ENCODE measurements at places on chromosomes 4 and X.

DNA sequence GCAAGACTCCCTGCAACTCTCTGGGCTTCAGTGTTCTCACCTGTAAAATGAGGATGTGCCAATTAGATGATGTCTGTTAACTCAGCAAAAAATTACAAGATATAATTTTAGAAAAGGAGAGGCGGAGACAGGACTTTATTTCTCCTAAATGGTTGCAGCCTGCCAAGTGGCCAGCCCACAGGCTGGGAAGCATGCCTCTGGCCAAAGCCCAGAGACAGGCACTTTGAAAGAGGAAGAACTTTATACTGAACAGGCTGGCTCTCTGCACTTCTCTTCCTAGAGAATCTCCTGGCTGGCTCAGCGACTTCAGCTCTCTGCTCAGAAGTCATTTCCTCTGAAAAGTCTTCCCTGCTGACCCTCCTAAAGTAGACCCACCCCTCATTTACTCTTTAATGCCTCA is 3.7 kb downstream of the PRDM5 start:
- DNase-seq = no peak

DNA sequence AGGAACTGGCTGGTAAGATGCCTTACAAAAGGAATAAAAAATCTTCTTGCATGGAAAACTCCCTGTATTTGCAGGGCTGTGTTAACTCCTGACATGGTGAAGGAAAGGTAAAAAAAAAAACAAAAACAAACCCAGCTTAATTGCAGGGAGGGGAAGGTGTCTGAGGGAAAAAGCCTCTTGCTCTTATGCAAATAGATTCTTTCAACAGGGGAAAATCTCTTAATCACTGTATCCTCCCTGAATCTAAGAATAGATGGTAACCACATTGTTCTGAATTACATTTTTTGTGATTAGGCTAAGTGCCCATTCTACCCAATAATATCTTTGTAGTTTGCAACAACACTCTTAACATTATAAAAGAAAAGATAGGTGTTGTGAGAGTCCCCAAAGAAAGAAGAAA is 172.6 kb downstream of the RBM46 start:
- DNase-seq = no peak

GRCh38 chr4:146245246-146245645 is 30.9 kb downstream of the REELD1 start:
- DNase-seq = no peak

DNA sequence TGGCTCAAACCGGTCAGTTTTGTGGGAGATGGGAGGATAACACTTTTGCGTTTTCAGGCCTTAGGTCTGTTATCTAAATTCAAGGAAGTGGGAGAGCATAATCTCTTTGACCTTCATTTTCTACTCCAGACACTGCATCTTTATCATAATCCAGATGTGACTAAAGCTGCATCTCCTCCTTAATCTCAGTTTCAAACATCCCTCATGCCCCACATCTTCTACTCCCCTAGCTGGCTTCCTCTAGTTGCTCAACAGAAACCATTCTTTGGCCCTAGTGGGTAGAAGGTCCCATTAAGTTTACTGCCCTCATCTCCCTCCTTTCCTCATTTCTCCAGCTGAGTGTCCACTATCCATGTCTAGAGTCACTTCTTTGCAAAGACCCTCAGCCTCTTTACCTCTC is 18.8 kb upstream of the RASL11B start:
- no peak for DNase-seq

- DNase-seq = no peak
Observed at GRCh38 chrX:38857736-38858523, 56.7 kb downstream of the MID1IP1 start.

DNA sequence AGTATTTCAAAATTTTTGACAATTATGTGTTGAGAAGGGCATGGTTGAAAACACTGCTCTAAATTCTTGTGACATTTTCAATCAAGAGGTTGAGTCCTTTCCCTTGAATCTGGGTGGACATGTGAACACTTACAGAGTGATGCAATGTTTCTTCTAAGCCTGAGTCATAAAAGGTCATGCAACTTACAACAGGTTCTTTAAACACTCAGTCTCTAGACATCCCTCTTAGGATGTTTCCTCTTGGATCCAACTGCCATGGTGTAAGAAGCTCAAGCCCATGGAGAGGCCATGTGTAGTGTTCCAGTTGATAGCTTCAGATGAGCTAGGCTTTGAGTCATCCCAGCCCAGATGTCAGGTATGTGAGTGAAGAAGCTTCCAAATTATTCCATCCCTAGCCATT is 232.2 kb upstream of the MAOA start:
- no peak for DNase-seq

GRCh38 chr4:106522839-106523238 is 154.3 kb upstream of the GIMD1 start:
- DNase-seq = no peak

DNA sequence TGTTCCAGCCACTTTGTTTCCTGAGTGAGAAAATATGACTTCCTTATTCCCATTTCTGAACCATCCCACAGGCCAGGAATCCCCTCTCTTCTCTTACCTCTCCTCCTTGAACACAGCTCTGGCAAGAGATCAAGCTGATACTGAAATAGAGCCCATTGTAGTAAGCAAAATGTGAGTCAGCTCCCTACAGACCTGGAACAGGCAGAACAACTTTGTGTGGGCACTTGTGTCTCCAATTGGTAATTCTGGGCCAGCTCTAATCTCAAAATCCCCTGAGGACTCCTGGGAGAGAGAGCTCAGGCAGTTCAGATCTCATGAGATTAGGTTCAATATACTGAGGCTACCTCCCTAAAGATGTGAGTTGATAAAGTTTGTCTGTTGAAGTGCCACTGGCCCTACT is 213.5 kb downstream of the GUCY2F start:
- no peak for DNase-seq

- no peak for DNase-seq
Observed at GRCh38 chrX:129545408-129545807, 5.3 kb downstream of the OCRL start.

- DNase-seq = no peak
Observed at GRCh38 chrX:68693481-68694434, 46.3 kb downstream of the STARD8 start.

- no peak for DNase-seq
Observed at GRCh38 chrX:97841544-97842179, 958.0 kb downstream of the RPA4 start.

DNA sequence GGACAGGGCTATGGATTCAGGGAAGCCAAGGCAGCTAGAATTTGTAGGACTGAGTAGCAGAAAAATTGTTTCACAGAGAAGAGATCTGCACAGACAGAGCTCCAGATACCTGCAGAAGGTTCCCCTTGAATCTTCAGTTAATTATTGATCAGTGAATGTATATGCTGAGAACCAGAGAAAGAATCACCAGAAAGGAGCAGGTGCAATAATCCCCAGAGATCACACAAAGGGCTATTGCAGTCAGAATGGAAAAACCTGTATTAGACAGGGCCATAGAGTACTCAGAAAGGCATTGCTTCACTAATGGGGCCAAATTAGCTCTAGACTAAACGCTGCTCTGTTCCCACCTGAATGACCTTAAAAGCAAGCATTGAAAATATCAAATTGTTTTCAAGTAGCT is 35.5 kb upstream of the SMAD1 start:
- no peak for DNase-seq

DNA sequence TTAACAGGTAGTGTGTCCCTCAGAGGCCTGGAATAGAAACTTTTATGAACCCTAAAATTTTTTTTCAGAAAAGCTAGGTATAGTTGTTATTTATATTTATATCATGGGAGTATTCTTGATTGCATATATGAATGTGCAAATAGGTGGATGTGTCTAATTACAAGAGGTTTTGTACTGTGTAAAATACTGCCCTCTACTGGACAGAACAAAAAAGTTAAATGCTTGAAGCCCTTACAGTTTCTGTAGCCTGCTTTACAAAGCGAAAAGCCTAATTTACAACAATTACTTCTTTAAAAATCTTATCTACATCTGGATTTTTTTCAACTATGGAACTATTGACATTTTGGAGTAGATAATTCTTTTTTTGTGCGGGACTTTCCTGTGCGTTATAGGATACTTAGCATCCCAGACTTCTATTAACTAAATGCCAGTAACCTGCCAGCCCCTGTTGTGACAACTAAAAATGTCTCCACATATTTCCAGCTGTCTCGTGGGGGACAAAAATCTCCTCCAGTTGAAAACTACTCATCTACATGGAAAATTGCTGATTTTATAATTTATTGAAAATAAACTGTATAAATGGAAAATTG is 35.1 kb downstream of the ENPEP start:
- DNase-seq = no peak

DNA sequence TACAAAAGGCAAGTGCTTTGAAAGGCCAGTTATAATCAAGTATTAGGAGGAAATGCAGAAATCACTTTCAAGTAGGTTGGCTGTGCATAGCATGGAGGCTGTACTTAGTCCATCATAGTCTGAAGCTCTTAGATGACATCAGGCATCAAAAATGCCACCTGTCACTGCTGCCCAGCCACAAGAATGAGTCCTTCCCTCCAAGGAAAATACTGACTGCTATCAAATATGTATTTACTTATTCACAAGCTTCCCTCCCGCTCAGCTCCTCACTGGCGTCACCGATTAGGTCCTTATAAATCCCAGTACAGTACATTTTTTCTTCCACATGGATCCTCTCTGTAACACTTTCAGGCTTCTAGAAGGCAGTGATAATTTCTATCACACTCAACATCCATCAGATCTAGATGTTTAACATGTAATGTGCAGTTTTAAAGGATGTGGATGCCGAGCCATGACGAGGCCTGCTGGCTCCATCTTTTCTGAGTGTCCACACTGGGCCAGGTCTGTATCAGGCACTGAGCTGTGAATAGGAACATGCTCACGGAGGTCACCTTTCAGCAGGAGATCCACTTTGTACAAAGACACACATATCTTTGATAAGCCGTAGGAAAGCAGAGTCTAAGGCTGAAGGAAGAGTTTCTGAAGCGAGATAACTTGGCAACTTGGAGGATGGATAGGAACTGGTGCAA is 121.9 kb downstream of the PALLD start:
- DNase-seq = no peak

DNA sequence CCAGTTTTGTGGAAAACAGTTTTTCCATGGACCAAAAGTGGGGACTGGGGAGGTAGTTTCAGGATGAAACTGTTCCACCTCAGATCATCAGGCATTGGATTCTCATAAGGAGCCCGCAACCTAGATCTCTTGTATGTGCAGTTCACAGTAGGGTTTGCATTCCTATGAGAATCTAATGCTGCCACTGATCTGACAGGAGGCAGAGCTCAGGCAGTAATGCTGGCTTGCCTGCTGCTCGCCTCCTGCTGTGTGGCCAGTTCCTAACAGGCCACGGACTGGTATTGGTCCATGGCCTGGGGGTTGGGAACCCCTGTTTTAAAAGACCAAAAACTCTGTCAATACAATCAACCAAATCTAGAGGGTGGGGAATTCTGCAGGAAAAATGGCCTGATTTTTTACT is 100.0 kb upstream of the EOLA2 start:
- DNase-seq = no peak

DNA sequence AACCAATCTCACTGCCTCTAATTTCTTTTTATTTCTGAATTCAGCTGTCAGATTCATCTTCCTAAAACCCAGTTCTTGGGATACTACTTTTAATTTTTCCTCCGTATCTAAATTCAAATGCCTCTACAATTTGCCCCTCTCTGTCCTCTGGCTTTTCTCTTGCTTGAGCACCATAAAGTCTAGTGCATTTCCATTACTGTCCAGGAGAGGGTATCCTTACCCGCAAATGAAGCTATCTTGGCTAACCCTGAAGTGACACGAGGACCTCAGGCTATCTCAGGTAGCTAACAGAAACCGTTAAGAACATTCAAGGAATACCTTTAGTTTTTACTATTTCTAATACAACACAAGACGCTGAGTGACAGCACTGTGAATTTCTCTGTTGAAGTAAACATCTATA is 49.4 kb upstream of the PRR32 start:
- no peak for DNase-seq

- no peak for DNase-seq
Observed at GRCh38 chrX:130654409-130654950, 248.5 kb downstream of the ENOX2 start.

DNA sequence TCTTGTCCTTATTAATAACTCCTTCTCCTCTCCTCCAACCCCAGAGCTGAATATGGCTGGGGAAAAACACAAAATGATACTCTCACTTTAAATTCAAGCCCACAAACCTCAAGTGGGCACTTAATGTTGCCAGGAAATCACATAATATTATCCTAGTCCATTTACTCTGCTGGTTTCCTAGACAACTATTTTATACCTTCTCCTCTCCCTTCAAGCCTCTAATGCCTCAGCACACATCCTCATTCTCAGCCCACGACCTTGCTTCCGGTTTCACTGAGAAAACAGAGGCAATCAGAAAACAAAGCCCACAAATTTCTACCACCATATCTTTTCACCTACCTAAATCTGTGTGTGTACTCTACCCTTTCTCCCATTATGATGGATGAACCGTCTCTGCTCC is 12.1 kb upstream of the CLCN5 start:
- DNase-seq = no peak

DNA sequence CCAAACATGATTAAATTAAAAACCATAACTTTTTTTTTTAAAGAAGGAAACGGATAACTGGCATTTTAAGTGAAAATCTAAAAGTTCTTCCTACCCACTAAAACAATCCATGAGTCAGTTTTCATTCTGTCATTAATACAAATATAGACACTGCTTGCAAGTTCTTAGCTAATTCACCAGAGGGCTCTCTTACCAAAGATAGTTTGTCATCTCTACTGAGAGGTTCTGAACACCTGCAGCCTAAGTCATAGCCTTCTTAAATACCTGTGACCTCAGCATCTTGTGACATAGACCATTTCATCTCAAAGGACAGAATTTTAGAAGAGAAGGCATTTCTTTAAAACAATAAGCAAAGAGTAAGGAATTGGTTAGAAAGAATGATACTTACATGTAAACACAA is 65.3 kb upstream of the FAM120C start:
- no peak for DNase-seq

- no peak for DNase-seq
Observed at GRCh38 chr4:182928061-182928460, 10.9 kb upstream of the DCTD start.

DNA sequence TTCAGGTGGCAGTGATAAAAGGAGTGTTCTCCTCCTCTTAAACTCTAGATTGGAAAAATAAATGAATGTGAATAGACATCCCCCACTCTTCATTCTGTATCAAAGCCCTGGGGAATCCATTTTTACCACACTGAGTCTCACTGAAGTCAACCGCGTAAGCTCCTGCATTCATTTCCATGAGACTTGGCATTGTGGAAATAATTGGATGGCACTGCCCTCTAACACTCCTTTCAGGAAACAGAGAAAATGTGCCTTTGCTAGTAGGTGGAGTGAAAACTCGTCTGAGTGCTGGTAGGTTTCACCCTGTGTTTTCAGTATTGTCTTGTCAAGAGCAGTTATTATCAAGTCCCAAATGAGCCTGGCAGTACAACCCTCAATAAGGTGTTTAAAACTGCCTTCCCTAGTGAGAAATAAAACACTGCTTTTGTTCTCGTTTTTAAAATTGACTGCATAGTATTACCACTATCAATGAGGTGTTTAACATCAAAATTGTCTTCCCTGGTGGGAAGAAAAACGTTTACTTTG is 9.7 kb upstream of the CDKN2AIP start:
- DNase-seq = no peak
